SJCRH30 (cell line): ENCODE measurements at places on chromosomes 1 and 21. TPM values are rescaled to one million over a fixed set of nuclear protein-coding genes. Genes with fewer than 3 reads are reported as not detected.

DNA sequence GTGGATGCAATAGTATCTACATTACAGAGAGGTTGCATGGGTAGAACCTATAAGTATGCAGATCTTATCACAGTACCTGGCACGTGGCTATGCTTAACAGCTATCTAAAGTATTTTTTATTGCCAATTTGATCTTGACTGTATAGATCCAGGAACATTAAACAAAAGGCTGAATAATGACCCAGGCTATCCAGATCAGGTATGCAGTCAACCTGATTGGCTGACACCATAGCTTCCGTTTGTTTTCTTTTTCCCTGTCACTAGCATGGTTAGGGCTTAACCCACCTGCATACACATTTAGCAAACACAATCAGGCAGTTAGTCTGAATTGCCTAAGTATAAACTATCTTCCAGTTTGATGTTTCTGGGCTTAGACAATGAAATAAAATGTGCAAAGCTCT lies 264.9 kb upstream of the PLXNA2 start:
- H3K4me1 ChIP-seq, result no peaks in the 10 kb centered on the region
- H3K27ac ChIP-seq, result no peak overlapping the region
- no peaks in the 10 kb centered on the region for H3K36me3 ChIP-seq
- H3K4me3 ChIP-seq, result no peak overlapping the region
- H3K27me3 ChIP-seq, result no peaks in the 10 kb centered on the region

GRCh38 chr1:160459687-160460086 lies 59.3 kb downstream of the VANGL2 start:
- no peak overlapping the region for H3K4me3 ChIP-seq
- H3K27me3 ChIP-seq, result no peaks in the 10 kb centered on the region
- H3K27ac ChIP-seq, result peak overlapping the region; percentile 0; the same call in 1 of the 2 replicates
- H3K4me1 ChIP-seq, result peaks cover 18% of the 10 kb centered on the region
- no peak for DNase-seq
- no peaks in the 10 kb centered on the region for H3K36me3 ChIP-seq

GRCh38 chr1:189315035-189315901 lies 1162.4 kb downstream of the BRINP3 start:
- no peak for DNase-seq
- H3K27ac ChIP-seq, result no peak overlapping the region
- H3K4me1 ChIP-seq, result no peaks in the 10 kb centered on the region
- no peak overlapping the region for H3K4me3 ChIP-seq
- no peaks in the 10 kb centered on the region for H3K27me3 ChIP-seq

- no peak overlapping the region for H3K4me3 ChIP-seq
- H3K27me3 ChIP-seq, result no peaks in the 10 kb centered on the region
- no peaks in the 10 kb centered on the region for H3K4me1 ChIP-seq
- H3K27ac ChIP-seq, result no peak overlapping the region
Observed at GRCh38 chr1:246261639-246262038, 245.4 kb downstream of the SMYD3 start.

DNA sequence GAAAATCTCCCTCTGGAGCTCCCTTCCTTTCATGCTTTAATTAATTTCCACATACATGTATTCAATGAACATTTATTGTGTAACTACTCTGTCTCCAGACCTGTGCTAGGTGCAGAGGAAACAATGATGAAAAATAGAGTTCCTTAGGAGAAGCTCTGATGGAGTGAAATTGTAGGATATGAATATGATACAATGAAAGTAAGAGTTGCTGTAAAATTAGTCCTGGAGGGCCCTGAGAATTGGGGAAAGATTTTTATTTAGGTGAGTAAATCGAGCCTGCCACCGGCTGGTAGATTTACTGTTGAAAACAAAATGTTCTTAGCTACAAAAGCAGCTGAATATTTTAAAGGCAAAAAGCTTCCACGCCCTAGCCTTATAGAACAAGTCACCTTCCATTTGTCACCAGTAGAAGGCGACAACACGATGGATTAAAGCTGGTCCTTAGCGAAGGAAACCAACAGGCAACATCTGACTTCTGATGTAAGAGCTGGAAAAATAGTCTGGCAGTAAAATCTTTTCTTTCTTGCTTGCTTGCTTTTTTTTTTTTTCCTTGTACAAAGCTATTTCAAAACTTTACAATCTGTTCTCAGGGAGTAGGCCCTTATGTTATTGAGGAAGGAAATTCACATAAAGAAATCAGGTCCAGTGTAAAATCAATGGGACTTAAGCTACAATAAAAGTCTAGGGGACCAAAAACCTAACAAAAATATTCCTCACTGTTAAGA lies 82.0 kb upstream of the ROR1 start:
- DNase-seq, result peak; percentile 62
- H3K27ac ChIP-seq, result no peak overlapping the region
- H3K36me3 ChIP-seq, result no peaks in the 10 kb centered on the region
- no peaks in the 10 kb centered on the region for H3K4me1 ChIP-seq
- no peak overlapping the region for H3K4me3 ChIP-seq
- no peaks in the 10 kb centered on the region for H3K27me3 ChIP-seq

- no peak overlapping the region for H3K27ac ChIP-seq
- H3K4me3 ChIP-seq, result no peak overlapping the region
- H3K27me3 ChIP-seq, result no peaks in the 10 kb centered on the region
- no peaks in the 10 kb centered on the region for H3K36me3 ChIP-seq
Observed at GRCh38 chr1:169708647-169709046, 2.8 kb downstream of the SELL start.

DNA sequence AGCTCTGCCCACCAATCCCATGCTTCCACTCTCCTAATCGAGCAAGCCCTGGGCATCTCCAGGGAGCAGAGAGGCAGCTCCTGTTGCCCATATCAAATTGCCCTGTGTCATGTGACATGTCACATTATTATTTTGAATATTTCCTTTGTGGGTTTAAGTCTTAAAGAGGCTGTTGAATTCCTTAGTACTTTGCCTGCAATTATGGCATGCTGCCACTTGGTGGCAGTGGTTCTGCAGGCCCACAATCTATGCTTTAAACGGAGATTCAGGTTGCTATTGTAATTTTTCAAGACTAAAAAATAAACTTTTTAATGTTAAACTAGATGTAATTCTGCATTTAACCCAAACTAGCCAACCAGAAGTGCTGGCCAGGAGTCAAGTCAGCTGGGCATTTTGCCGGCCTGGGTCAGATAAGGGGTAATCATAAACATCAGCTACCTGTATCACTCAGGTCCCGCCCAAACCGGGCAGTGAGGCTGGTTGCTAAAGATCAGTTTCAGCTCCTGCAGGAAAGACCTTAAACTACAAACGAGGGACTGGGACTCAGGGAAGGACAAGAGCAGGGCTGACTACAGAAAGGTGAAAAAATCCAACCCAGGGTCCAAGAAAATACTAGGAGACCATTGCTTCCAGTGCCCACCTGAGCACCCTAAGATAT lies 37.3 kb upstream of the ARHGEF16 start:
- no peak overlapping the region for H3K27ac ChIP-seq
- peak; percentile 42 for DNase-seq
- no peak overlapping the region for H3K4me3 ChIP-seq
- H3K4me1 ChIP-seq, result no peaks in the 10 kb centered on the region

GJA9 gene
- total RNA-seq, result not detected in 2 replicates

DNA sequence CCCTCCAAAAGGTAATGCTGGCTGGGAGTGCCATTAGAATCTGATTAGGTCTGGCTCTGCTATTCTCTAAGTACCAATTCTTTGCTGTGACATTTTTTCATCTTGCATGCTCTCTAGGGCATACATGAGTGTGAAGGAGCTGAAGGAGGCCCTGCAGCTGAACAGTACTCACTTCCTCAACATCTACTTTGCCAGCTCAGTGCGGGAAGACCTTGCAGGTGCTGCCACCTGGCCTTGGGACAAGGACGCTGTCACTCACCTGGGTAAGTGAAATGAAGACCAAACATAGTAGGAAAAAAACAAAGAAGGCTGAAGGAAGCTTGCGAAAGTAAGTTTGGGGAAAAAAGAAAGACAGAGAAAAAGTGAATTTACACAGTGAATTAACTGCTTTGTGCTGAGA lies 207.9 kb downstream of the PAPPA2 start:
- no peak for DNase-seq
- no peak overlapping the region for H3K4me3 ChIP-seq
- no peaks in the 10 kb centered on the region for H3K27me3 ChIP-seq
- no peaks in the 10 kb centered on the region for H3K4me1 ChIP-seq
- H3K36me3 ChIP-seq, result no peaks in the 10 kb centered on the region

- DNase-seq, result no peak
- H3K36me3 ChIP-seq, result peaks cover 25% of the 10 kb centered on the region
- no peak overlapping the region for H3K27ac ChIP-seq
- peaks cover 9% of the 10 kb centered on the region for H3K4me1 ChIP-seq
- no peaks in the 10 kb centered on the region for H3K27me3 ChIP-seq
Observed at GRCh38 chr1:1775327-1776226, 2.7 kb downstream of the NADK start.

GRCh38 chr1:200231787-200232231 lies 178.0 kb downstream of the ZNF281 start:
- no peak overlapping the region for H3K27ac ChIP-seq
- no peak overlapping the region for H3K4me3 ChIP-seq
- H3K27me3 ChIP-seq, result no peaks in the 10 kb centered on the region
- H3K36me3 ChIP-seq, result no peaks in the 10 kb centered on the region
- H3K4me1 ChIP-seq, result no peaks in the 10 kb centered on the region

DNA sequence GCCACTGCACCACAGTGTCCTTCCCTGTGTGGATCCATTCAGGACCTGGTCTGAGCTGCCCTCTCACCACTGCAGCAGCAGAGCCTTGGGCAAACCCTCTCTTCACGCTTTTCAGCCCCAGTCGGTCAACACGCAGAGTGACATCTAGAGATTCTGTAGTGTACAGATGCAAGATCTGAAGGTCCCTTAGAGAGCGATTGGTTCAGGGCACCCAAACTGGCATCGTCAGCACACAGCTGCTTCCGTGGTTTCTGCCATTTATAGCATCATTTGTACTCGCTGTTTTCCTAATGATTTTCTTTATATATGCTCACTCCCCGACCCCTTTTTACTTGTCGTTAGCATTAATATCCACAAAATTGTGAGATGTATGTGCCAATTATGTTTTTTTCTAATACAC lies 1.5 kb upstream of the ASCL5 start:
- no peaks in the 10 kb centered on the region for H3K36me3 ChIP-seq
- DNase-seq, result no peak
- H3K27me3 ChIP-seq, result peaks cover 3% of the 10 kb centered on the region; the same call in 1 of the 2 replicates
- H3K4me1 ChIP-seq, result peaks cover 14% of the 10 kb centered on the region

CYP4Z1 gene
- total RNA-seq, result not detected in 2 replicates

DNA sequence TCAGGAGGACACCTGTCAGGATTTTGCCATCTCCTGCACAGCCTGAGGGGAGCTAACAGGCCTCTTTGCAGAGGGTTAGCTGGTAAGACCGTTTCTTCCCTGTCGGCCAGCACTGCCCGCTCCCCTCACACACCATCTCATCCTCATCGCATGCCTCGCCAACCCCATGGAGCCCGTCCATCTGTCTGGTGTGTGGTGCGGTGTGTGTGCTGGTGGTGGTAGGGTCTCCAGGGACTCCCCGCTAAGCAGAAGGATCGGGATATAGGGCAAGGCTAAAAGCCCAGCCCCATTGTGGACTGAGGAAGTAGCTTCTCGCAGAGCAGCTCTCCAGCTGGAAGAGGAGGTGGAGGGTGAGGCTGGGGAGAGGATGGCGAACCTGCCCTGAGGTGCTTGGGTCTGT lies 6.8 kb upstream of the SFN start:
- no peak overlapping the region for H3K4me3 ChIP-seq
- DNase-seq, result no peak
- no peaks in the 10 kb centered on the region for H3K4me1 ChIP-seq

RPL22 gene
- 606 and 680 TPM in 2 replicates for total RNA-seq
